ENCODE measurements at places on chromosomes 11 and 22. TPM values are rescaled to one million over a fixed set of nuclear protein-coding genes. Genes with fewer than 3 reads are reported as not detected.

DNA sequence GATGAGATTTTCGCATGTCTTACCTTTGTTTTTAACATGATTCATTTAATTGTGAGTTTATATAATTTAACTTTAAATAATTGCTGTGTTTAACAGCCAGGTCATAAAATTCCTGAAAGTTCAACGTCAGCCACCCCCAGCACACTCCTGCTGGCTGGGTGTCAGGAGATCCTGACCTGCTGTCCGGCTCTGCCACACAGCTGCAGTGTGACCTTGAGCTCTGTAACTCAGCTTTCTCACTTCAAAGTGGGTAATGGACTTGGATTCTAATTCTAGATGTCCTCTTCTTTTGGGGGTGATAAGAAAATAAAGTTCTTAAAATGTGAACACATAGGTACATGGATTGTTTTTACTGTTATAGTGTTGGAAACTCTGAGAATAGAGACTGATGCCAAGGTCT, 10.9 kb downstream of the VPS26B start:
- no peak overlapping the region for H3K27ac ChIP-seq
- no peak for DNase-seq
- 0 out of 2 replicates have a peak, but pooled peaks cover 4% of the 10 kb centered on the region for H3K36me3 ChIP-seq
- no peaks in the 10 kb centered on the region for H3K27me3 ChIP-seq
- no peaks in the 10 kb centered on the region for H3K4me1 ChIP-seq
- H3K4me3 ChIP-seq = no peak overlapping the region

- peaks cover 24% of the 10 kb centered on the region for H3K4me1 ChIP-seq
- H3K27ac ChIP-seq = no peak overlapping the region
- no peaks in the 10 kb centered on the region for H3K36me3 ChIP-seq
- H3K27me3 ChIP-seq = no peaks in the 10 kb centered on the region
- no peak overlapping the region for H3K4me3 ChIP-seq
These were observed 359.5 kb upstream of the C11orf87 start for GRCh38 chr11:109062445-109062844.

- no peaks in the 10 kb centered on the region for H3K27me3 ChIP-seq
- H3K4me3 ChIP-seq = no peak overlapping the region
- H3K36me3 ChIP-seq = no peaks in the 10 kb centered on the region
- H3K4me1 ChIP-seq = no peaks in the 10 kb centered on the region
- H3K27ac ChIP-seq = no peak overlapping the region
These were observed 571.7 kb downstream of the METTL15 start for GRCh38 chr11:28679795-28680468.

Gene FIBIN
- not detected for total RNA-seq

DNA sequence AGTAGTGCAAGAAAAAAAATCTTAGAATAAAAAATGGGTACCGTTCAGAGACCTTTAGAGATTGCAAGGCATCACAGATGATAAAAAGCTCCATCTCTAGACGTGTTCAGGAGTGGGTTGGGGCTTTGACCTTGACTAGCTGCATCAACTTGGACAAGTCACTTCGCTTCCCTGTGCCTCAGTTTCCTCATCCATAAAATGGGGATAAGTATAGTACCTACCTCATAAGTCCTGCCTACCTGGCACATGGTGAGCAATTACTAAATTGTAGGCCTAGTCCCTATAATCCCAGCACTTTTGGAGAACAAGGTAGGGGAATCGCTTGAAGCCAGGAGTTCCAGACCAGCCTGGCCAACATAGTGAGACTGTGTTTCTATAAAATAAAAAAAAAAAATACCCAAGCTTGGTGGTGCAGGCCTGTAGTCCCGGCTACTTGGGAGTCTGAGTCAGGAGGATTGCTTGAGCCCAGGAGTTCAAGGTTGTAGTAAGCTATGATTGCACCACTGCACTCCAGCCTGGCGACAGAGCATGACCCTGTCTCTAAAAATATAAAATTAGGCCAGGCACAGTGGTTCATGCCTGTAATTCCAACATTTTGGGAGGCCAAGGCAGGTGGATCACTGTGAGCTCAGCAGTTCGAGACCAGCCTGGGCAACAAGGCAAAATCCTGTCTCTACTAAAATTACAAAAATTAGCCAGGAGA, 6.0 kb upstream of the F2 start:
- H3K4me3 ChIP-seq = no peak overlapping the region
- no peak for DNase-seq
- H3K36me3 ChIP-seq = no peaks in the 10 kb centered on the region
- H3K27me3 ChIP-seq = no peaks in the 10 kb centered on the region
- peaks cover 7% of the 10 kb centered on the region for H3K4me1 ChIP-seq

Gene HBG1
- total RNA-seq = not detected

DNA sequence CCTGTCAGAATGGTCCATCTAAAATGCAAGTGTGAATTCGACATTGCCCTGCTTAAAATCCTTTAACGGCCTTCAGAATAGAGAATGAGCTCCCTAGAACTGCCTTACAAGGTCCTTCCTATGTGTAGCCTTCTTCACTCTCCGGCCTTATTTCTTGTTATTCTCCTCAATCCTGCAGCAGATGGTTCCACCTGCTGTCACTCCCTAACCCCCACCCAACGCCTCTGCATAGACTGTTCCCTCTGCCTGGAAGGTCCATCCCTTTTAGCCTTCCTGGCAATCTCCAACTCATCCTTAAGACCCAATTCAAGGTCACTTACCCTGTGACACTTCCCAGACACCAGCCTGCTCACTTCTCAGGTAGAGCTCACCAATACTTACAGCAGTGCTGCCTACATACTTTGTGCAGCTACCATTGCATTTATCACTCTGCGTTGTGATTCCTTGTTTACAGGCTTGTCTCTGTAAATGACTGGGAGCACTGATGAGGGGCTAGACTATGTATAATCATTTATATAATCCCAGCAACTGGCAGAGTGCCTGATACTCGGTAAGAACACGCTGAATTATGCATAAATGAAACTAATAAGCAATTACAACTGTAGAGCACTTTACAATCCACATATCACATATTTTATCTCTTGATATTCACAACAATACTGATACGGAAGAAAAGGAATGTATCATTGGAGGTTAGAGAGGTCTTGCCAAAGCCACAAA, 58.9 kb downstream of the CLPB start:
- no peaks in the 10 kb centered on the region for H3K36me3 ChIP-seq
- H3K27ac ChIP-seq = no peak overlapping the region
- H3K4me3 ChIP-seq = no peak overlapping the region
- no peaks in the 10 kb centered on the region for H3K4me1 ChIP-seq
- DNase-seq = no peak
- no peaks in the 10 kb centered on the region for H3K27me3 ChIP-seq

Gene TPST2
- total RNA-seq = 11.5 TPM

Gene WNT7B
- total RNA-seq = 0.77 TPM

- no peaks in the 10 kb centered on the region for H3K36me3 ChIP-seq
- H3K4me1 ChIP-seq = no peaks in the 10 kb centered on the region
- no peak overlapping the region for H3K4me3 ChIP-seq
- no peak overlapping the region for H3K27ac ChIP-seq
- H3K27me3 ChIP-seq = no peaks in the 10 kb centered on the region
These were observed 10.7 kb upstream of the ACCSL start for GRCh38 chr11:44036811-44037657.

- H3K27me3 ChIP-seq = peaks cover 2% of the 10 kb centered on the region
- H3K27ac ChIP-seq = no peak overlapping the region
- H3K4me3 ChIP-seq = no peak overlapping the region
- no peaks in the 10 kb centered on the region for H3K36me3 ChIP-seq
These were observed 66.9 kb downstream of the OTOG start for GRCh38 chr11:17613983-17614382.

GRCh38 chr11:61602775-61603569, 22.1 kb upstream of the SYT7 start:
- H3K27me3 ChIP-seq = no peaks in the 10 kb centered on the region
- H3K36me3 ChIP-seq = no peaks in the 10 kb centered on the region
- no peak overlapping the region for H3K4me3 ChIP-seq
- no peak for DNase-seq

DNA sequence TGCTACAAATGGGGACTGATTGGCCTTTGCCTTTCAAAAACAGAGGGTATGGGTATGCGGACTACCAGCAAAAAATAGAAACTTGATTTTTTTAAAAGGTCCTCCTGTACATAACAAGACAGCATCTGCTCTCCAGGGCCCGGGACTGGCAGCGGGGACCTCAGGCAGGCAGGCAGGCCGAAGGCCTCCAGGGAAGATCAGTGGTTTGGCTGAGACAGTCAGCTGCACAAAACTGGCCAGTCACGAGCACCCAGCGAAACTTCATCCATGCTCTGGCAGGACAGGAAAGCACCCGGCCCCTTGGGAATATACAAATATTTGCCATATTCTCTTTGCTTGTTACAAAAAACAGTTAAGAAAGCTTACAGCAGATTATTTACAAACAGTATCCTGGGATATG, 11.0 kb downstream of the RPL27A start:
- H3K4me3 ChIP-seq = no peak overlapping the region
- no peak overlapping the region for H3K27ac ChIP-seq
- DNase-seq = no peak
- H3K36me3 ChIP-seq = peaks cover 7% of the 10 kb centered on the region
- H3K4me1 ChIP-seq = peaks cover 10% of the 10 kb centered on the region

Gene MGAT3
- total RNA-seq = 15.5 TPM

GRCh38 chr11:26909991-26910591, 83.8 kb upstream of the FIBIN start:
- DNase-seq = no peak
- H3K27ac ChIP-seq = no peak overlapping the region
- H3K27me3 ChIP-seq = no peaks in the 10 kb centered on the region
- H3K36me3 ChIP-seq = no peaks in the 10 kb centered on the region
- H3K4me1 ChIP-seq = no peaks in the 10 kb centered on the region

GRCh38 chr11:44709966-44710365, 16.8 kb upstream of the TSPAN18 start:
- H3K27ac ChIP-seq = no peak overlapping the region
- no peak for DNase-seq
- no peak overlapping the region for H3K4me3 ChIP-seq

Gene NOX4
- not detected for total RNA-seq

DNA sequence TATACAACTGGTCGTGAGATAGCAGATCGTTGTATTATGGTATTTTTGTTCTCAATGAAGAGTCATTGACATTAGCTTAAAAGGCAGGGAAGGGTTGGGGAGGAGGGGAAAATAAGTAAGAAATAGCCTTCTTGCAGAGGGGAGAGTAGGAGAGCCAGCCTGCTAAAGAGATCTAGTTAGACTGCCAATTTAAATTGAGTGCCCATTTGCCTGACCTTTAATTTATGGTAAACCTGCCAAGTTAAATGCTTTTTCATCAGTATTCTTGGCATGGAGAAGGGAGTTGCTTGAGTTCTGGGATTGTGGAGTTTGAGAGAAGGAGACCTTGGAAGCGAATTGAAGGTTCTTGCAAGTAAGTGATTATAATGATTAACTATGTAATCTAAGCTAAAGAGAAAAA, 89.0 kb downstream of the FAM83F start:
- no peak overlapping the region for H3K4me3 ChIP-seq
- H3K4me1 ChIP-seq = no peaks in the 10 kb centered on the region
- no peaks in the 10 kb centered on the region for H3K36me3 ChIP-seq
- no peak for DNase-seq
- no peaks in the 10 kb centered on the region for H3K27me3 ChIP-seq
- no peak overlapping the region for H3K27ac ChIP-seq

DNA sequence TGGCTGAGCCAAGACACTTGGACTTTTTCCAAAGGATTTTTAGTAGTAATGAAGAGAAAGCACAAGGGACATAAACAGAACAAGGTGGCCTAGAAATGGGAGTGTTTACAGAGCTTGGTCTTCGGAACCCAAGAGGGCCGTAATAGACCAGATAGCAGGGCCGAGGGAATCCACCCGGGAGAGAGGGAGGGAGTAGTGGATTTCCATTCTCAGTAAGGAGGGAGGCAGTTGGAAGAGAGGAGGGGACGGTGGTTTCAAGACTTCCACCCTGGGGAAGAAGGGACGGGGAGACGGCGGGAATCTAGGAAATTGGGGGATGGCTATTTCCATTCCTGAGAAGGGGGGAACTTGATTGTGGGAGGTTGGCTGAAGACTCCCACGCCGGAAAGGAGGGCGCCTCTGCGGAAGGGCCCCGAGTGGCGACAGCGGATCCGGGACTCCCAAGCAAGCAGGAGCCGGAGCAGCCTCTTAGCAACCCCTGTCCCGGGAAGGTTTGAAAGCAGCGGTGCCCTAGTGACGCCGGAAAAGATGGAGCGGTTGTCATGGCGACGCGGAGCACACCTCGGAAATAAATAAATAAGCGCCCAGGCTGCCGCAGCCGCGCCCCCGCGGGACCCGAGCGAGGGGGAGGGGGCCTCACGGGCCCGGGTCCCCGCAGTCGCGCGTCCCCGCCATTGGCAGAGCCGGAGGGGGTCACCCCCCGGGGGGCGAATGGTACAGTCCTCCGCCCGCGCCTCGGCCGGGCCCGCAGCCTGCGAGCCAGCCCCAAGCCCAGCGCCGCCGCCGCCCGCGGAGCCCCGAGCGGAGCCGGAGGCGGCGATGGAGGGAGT, 31.6 kb downstream of the EIF3F start:
- H3K27me3 ChIP-seq = no peaks in the 10 kb centered on the region
- DNase-seq = no peak
- no peak overlapping the region for H3K4me3 ChIP-seq
- H3K36me3 ChIP-seq = no peaks in the 10 kb centered on the region
- no peak overlapping the region for H3K27ac ChIP-seq

- no peaks in the 10 kb centered on the region for H3K27me3 ChIP-seq
- H3K27ac ChIP-seq = no peak overlapping the region
- H3K4me3 ChIP-seq = no peak overlapping the region
- H3K36me3 ChIP-seq = no peaks in the 10 kb centered on the region
- no peak for DNase-seq
These were observed 62.6 kb downstream of the TRAF6 start for GRCh38 chr11:36447514-36447913.

DNA sequence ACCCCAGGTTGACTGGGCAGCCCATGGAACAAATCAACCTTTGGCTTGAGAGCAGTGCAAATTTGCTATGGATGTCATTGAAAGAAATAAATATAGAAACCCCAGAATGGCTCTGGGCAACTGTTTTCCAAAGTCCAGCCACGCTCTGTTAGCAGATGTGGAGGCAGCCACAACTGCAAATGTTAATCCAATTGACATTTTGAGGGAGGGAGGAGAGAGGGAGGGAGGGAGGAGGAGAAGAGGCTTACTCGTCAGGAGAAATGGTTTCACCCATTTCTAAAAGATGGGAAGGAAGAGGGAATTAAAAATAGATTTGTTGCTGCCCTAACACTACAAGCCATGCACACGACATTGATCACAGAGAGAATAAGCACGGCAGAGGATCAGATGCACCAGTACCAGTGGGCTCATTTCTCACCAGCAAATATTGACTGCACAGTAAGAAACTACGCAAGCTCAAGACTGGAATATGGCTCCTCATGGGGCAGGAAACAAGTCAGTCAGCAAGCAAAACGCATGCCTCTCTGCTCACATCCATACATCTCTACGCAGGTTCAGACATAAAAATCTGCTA, 229.1 kb downstream of the LARGE1 start:
- no peak overlapping the region for H3K4me3 ChIP-seq
- H3K36me3 ChIP-seq = no peaks in the 10 kb centered on the region
- no peaks in the 10 kb centered on the region for H3K27me3 ChIP-seq
- no peak for DNase-seq

DNA sequence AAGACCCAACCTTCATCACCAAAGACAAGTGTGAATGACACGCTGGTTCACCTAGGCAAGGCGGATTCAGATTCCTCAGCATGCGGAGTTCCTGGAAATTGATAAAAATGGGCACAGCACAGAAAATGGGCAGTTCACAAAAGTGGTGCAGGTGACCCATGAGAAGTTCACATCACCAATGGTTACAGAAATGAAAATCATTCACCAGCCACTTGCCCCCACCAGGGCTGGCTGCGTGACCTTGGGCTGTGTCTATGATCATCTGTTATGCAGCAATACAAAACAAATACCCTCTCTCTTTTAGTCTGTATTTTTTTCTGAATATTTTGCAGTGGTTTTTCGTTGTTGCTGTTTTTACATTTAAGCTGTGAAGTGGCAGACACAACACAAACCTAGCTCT, 415.9 kb downstream of the TBC1D22A start:
- no peak overlapping the region for H3K27ac ChIP-seq
- H3K4me1 ChIP-seq = 0 out of 2 replicates have a peak, but pooled peaks cover 3% of the 10 kb centered on the region
- H3K27me3 ChIP-seq = no peaks in the 10 kb centered on the region
- H3K4me3 ChIP-seq = no peak overlapping the region
- DNase-seq = no peak

Data from Caco-2 (cell line).